Natural killer cell (primary cell): ENCODE measurements at places on chromosomes 7 and 10.

- DNase-seq, result no peak
These were observed 5.7 kb downstream of the CUX1 start for GRCh38 chr7:101823096-101823495.

DNA sequence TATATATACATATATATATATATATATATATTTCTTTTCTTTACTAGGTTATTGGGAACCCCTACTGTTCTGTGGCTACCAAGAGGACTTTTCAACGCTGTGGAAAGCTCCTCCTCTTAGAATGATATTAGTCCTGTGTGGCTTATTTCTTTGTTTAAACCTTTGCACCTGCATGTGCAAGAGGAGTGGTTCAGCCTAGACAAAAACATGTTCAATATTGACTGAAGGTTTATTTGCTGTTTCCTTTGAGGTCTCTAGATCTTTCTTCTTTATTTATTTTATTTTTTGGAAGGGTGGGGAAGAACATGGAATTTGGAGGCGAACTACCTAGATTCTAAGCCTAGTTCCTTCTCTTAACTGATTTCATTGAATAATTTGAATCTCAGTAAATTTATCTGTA, 118.1 kb downstream of the GNAT3 start:
- DNase-seq, result no peak

DNA sequence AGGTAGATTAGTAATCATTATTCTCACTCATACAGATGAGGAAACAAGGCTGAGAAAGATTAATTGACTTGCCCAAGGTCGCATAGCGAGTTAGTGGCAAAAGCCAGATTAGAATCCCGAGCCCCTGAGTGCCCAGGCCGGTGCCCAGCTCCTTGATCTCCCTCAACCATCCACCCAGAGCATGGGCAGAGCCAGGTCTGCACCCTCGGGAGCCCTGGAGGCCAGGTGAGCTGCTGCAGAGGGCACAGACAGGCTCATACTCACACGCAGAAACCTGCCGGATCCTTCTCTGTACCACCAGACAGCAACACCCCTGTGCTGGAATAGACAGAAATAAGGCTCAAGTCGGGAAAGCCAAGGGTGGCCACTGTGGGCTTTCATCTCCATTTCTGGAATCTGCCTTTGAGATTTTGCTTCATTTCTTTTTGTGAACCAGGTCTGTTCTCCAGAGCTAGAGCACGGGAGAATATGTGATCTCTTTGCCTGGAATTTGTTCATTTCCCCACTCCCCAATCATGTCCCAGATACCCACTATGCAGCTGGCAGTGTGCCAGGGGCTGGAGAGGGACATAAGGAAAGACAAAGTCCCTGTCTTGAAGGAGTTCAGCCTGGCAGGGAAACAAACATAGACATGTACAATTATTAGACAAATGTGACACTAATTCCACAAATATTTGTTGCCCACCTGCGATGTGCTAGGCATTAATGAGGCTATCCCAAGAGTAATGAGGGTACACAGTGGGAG, 5.5 kb downstream of the AFAP1L2 start:
- no peak for DNase-seq

DNA sequence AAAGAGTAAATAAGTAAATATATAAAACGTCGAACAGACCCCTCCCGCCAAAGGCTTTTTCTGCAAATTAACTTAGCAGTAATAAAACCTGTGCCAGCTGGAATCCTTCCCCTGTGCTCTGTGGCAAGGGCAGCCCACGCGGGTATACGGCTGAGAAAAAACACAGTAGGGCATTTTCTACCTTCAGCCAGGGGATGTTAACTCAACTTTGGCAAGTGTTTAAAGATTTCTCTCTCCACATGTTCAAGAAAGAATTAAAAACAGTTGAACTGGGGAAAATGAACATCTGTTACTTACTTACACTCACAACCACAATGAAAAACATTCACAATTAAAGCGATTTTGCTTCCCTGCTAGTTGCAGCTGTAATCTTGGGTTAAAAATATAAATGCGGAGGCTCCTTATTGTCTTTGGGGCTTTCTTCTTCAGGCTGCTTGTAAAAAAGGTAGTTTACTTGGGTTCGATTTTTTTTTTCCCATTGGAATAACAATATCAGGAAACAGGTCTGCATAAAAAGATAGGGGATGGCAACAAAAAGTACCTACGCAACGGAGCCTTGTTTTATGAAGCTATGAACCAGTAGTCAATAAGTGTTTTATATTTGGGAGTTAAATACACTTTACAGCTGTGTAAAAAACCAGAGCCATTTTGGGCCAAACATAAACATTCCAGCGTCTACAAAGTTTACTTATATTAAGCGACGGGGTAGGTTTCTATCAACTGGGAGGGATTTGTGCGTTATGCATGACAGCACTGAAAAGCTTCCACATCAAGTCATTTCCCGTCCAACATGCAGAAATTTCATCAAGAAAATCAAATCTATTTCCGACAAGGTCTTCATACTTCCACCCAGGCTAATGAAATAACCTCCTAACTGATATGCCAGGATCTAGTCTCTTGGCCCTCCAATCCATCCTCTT, 132.7 kb downstream of the TAX1BP1 start:
- no peak for DNase-seq

GRCh38 chr7:7521259-7521658, 14.4 kb downstream of the COL28A1 start:
- no peak for DNase-seq

GRCh38 chr10:61481597-61481996, 28.4 kb upstream of the TMEM26 start:
- DNase-seq, result no peak

DNA sequence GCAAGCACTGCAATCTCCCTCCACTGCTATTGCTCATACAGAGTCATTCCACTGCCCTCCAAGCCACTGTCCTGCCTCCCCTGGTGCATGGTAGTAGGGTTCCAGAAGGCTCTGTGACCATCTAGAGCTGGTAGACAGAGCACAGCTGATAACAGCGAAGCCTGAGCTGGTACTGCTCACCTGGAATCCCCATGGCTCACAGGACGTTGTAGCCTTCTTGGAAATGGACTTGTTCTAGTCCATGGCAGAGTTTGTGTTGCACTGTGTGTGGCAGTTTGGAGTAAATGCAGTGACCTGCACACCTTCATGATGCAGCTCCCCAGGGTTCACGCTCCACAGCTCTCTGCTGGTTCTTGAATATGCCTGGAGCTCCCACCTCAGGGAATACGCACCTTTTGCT, 67.0 kb downstream of the ITGA8 start:
- DNase-seq, result no peak

GRCh38 chr7:1314908-1315450, 82.3 kb downstream of the UNCX start:
- DNase-seq, result no peak

DNA sequence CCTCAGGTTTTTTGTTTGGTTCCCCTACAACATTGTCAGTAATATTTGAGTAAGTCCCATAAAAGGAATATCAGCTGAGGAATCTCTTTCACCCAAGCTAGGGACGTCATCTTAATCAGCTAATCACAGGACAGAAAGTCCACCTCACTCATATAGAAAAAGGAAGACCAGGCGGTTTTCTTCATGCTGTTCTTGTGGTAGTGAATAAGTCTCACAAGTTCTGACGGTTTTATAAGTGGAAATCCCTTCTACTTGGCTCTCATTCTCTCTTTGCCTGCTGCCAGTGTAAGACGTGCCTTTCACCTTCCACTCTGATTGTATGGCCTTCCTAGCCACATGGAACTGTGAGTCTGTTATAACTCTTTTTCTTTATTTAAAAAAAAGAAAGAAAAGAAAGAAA, 308.1 kb upstream of the PFKP start:
- DNase-seq, result no peak

- DNase-seq, result no peak
These were observed 66.3 kb upstream of the CAV2 start for GRCh38 chr7:116433246-116433645.

DNA sequence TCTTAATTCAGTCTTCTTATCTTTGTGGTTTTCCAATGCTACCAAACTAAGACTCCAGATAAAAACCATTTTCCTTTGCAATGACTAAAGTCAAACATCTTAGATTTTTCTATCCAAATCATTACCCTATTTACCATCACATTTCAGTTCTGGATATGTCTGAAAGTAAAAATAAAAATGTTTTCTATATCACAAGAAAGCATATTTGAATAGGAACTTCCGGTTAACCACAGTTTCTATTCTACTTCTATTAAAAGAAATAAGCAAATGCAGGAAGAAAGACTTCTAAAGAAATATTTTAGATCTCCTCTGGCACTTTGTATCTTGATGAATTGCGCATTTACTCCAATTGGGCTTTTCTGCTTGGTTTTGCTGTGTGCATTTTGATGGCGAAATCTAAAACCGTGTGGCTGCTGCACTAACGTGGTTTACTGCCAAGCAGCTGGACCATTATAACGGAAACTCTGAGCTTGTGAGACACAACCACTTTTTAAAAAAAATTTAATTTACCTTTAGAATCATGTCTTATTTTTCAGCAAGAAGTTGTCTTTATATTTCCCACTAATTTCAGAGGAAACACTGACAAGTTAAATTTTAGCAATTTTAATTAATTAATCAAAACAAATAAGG, 146.1 kb downstream of the VPS50 start:
- DNase-seq, result no peak

DNA sequence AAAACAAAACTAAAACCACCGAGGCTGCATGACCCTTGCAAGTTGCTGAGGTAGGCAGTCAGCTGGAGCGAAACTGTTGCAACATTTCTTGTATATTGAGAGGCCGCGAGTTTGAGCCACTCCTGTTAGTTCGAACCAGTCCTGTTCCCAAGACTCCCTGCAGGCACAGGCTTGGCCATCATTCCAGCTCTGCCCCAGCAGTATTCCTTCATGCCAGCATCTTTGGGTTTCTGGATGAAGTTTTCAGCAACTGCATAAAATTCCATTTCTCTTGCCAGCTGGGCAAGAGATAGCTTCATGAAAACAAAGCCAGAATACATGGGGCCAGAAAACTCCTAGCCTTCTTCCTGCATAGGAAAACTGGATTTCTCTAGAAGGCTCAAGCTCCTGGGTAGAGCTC, 207.6 kb downstream of the FRMD4A start:
- no peak for DNase-seq

DNA sequence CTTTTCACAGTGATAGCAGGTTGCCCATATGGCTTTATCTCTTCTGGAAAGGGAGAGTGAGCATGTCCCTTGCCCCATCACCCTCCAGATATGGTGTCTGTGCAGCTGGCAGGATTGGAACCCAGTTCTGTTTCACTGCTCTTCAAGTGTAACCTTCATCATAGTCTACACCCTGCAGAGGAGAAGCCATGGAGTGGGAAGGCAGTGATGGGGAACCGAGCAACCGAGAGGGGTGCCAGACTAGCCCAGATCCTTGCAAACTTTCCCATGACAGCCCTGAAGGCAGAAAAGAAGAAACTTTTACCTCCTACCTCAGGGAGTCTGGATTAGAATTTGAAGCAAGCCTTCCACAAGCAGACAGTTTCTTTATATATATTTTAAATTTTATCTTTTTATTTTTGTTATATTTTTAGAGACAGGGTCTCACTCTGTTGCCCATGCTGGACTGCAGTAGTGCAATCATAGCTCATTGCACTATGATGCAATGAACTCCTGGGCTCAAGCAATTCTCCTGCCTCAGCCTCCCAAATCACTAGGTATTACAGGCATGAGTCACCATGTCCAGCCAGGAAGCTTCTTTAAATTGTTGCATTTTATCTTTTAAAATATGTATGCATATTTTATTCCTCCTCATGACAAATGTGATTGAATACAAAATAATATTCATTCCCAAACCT, 133.3 kb downstream of the KCNMA1 start:
- DNase-seq, result no peak

GRCh38 chr10:12508165-12508564, 158.8 kb downstream of the CAMK1D start:
- DNase-seq, result no peak

- no peak for DNase-seq
These were observed 45.4 kb downstream of the KAT6B start for GRCh38 chr10:74871595-74872382.

GRCh38 chr7:48004638-48005037, 24.3 kb downstream of the SUN3 start:
- DNase-seq, result no peak

DNA sequence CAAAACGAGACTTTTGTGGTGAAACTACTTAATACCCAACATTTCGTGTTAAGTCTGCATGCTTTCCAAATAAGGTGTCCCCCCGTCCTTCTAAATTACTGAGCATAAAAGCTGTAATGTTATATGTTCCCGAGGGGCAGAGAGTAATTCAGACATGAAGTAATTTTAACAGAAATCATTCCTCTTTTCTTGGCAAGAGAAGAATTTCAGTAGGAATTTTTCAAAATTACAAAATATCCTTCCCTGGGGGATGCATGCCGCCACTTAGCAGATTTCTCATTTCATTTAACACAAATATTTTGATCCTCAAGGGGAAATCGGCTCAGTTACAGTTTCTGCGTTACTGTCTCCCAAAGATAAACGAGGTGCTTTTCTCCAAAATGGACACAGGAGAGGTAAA, 213.2 kb upstream of the RHOBTB1 start:
- DNase-seq, result no peak

GRCh38 chr7:157710396-157710795, 373.6 kb downstream of the DNAJB6 start:
- DNase-seq, result no peak

- no peak for DNase-seq
These were observed 1013.1 kb downstream of the KCNMA1 start for GRCh38 chr10:76624470-76624869.

DNA sequence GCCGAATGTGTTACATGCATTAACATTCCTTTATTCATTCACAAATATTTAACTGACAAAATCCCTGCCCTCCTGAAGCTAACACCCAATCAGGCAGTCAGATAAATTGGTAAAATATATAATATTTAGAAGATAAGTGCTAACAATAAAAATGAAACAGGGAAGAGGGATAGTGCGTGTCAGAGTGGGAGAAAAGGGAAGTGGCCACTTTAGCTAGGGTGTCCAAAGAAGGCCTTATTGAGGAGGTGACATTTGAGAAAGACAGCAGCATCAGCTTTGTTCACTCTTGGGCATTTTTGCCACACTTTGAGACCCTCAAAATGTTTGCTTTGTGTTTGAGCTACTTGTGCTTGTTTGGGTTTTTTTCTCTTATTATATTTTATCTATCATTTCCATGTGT, 317.8 kb downstream of the SNX13 start:
- DNase-seq, result no peak

GRCh38 chr10:62082729-62083411, 181.4 kb downstream of the ARID5B start:
- DNase-seq, result peak; percentile 74

- no peak for DNase-seq
These were observed 52.8 kb upstream of the ANAPC16 start for GRCh38 chr10:72162978-72163377.

DNA sequence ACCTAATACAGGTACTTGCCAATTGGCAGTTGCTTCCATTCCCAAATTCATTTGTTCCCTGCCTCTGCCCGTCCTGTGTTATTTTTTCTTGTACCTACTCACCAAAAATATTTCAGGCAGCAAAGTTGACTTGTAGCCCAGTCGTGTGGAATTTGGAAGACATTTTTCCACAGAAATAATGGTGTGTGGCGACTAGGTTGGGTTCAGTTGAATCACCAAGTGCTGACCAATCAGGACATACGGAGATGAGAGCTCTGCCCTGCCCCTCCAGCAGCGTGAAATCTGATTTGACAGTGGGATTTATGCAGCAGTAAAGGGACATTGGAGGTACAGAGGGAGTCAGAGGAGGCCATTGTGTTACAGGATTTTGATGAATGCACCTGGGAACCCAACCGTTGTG, 216.9 kb downstream of the CCDC3 start:
- DNase-seq, result no peak

- no peak for DNase-seq
These were observed 11.3 kb downstream of the PPP1R3C start for GRCh38 chr10:91621483-91622113.

- DNase-seq, result no peak
These were observed 19.5 kb upstream of the EIF5AL1 start for GRCh38 chr10:79492839-79493238.

GRCh38 chr7:92436612-92437445, 10.5 kb upstream of the GATAD1 start:
- DNase-seq, result no peak
